Renal cortex interstitium (tissue), 15 donors: ENCODE measurements at places on chromosomes 5 and 9. TPM values are rescaled to one million over a fixed set of nuclear protein-coding genes. Genes with fewer than 3 reads are reported as not detected.

DNA sequence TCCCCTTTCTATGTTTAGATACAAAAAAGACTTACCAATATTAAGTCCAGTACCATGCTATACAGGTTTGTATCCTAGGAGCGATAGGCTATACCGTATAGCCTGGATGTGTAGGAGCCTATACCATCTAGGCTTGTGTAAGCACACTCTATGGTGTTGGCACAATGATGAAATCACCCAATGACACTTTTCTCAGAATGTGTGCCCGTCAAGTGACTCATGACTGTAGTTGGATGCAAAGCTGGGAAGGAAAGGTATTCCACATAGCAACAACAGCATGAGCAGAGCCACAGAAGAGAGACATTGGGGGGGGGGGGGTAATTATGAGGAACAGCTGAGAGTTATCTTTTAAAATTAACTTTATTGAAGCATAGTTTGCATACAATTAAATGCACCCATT is 63.2 kb downstream of the TTLL11 start:
- DNase-seq = no peak

GRCh38 chr9:115952430-115953292 is 200.9 kb upstream of the PAPPA start:
- DNase-seq = no peak

Gene KCNV2
- polyA plus RNA-seq = not detected

GRCh38 chr9:86337469-86338108 is 16.6 kb downstream of the TUT7 start:
- DNase-seq = no peak

- DNase-seq = no peak
Observed at GRCh38 chr9:71524516-71524915, 243.8 kb downstream of the CEMIP2 start.

DNA sequence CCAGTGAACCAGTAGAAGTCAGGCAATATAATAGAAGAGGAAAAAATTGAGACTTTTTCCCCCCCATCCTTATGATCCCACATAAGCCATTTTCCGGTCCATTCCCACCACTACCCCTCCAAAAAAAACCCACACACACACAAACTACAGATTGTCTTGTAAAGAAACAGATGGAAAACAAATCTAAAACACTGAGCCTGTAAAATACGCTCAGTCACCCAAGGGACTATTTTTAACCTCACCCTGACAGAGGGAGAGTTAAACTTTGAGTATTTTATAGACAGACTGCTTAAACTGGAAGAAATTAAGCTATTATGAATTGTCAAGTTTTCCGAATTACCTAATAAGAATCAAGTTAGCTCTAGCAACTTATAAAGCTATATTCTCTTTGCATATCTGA is 471.8 kb upstream of the C9orf72 start:
- DNase-seq = no peak

- DNase-seq = no peak
Observed at GRCh38 chr9:108727580-108728111, 128.1 kb downstream of the ACTL7B start.

DNA sequence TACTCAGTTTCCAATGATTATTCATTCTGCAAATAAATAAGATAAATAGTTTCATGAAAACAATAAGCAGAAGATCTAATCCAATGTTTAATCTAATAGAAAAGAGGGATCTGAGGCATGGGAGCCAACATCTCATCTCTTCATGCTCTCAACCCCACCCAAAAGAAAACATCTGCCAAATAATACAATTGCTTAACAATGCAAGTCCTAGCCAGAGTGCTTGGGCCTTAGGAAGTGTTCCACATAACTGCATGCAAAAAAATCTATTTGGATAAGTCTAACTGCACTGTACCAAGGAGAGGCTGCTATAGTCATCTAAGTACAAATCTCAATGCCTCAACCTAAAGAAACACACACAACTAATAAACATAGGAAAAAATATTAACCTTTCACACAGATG is 606.0 kb downstream of the CDH9 start:
- DNase-seq = no peak

Gene SLC36A3
- polyA plus RNA-seq = not detected

Gene FOXI1
- 5.2 TPM for polyA plus RNA-seq
